CD4-positive, alpha-beta T cell treated with Interleukin-4 for 1 hour (primary cell): ENCODE measurements at places on chromosomes 1 and 21.

DNA sequence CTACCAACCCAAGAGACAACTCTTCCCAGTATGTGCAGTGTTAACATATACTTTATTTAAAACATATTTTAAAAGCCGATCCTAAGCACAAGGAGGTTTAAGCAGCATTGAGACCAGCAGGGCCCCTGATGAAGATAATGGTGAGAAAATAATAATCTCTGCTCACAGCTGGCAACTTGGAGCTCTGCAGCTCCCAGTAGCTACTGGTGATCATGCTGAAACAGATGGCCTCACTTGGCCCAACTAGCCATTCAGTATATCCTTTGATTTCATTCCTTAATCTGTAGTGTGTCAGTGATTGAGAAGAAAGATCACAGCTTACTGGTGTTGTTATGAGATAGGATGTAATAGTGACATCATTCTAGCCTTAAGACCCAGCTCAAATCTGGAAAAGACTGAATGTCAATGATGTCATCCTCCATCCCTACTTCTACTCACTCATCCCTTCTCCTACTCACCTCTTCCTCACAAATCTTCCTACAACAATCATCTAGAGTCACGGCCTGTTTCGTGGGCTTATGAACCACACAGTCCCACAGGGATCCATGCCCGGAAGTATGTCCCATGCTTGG lies 817.9 kb downstream of the PLA2G4A start:
- no peak for DNase-seq

DNA sequence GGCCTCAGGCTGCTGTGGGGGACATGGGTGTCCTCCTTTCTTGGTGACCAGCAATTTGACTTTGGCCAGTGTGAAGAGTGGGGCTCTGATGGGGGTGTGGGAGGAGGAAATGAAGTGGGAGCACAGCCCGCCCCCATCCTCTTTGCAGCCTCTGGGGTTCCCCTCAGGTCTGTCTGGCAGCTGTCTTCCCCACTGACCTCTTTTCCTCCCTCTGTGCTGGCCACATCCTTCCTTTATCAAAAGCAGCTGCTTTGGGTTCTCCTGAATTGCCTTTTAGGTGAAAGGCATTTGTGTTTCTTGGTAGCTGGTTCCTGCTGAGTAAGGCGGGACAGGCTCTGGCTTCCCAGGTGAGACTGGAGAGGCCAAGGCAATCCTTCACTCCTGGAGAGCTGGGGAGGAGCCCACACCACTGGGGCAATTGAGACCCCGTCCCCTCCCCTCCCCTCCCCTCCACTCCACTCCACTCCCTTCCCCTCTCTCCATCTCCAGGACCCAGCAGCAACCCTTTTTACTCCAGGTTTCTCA lies 24.9 kb downstream of the PCAT6 start:
- DNase-seq = peak; percentile 51

DNA sequence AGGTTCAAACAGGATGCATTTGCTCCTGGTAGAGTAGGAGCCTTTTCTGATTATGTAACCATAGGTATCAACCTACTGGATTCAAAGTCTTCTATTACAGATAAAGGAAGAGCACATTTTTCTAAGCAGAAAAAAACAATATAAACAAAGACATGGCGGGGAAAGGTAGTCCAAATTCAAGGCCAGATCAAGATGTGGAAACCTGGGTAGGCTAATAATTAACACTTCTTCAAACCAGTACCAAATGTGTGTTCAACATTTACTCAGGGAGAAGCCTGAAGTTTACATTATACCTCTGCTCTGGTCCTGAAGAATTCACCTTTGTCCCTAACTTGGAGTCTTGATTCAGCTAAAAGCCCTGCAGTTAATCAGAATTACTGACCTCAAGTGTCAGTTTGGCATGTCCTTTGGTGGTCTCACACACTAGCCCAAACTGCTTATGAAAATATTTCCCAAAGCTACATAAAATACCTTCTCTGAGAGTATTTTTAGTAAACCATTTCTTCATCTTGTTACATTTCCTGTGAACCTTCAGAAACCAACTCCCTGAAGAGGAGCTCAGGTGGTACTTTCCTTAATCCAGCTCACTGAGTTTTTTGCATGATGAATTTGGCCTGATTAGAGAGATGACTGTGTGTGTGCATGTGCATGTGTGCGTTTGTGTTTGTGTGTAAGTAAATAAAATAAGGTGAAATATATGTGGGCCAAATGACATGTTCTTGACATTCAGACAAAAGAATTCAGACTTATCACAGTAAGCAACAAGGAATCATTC lies 70.2 kb downstream of the TOR3A start:
- no peak for DNase-seq

DNA sequence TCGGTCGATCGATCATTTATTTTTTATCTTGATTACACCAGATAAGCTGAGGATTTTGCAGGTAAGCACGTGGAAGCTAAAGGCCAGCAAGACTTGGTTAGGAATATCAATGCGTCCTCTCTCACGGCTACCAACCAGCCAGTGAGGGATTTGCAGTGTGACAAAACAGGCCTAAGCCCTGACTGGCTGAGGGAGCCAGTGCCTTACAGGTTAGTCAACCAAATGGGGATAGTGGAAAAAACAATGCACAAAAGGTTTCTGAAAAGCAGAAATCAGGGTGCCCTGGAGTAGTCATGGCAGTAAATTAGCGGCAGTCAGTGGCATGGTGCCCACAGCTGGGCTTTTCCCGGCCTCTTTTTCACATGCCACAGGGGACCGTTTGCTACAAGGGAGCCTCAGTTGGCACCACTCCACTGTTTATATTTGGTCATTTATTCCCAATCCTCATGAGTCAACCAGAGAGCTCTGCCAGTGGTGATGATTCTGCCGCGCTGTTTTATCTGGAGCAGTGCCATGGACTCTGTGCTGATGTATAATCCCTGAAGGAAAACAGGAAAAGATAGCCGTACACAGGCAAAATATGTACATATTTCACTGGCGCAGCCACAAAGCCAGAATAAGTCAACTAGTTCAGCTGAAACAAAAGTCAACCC lies 167.6 kb downstream of the RHOU start:
- no peak for DNase-seq

DNA sequence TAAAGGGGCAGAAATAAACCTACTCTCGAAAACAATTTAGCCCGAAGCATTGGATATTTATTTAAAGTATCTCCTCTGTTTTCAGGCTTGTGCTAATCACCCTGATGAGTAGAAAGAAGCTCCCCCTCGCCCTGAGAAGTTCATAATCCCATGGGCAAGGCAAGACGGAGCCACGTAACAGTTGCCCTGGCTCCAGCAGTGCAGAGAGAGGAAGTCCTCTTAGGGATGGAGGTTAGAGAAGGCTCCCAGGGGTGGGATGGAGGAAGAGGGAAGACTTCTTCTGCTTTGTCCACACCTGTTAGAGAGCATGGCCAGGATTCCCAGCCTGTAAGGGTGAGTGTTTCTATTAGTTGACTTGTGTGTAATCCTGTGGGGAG lies 3.4 kb upstream of the GPR25 start:
- DNase-seq = no peak

DNA sequence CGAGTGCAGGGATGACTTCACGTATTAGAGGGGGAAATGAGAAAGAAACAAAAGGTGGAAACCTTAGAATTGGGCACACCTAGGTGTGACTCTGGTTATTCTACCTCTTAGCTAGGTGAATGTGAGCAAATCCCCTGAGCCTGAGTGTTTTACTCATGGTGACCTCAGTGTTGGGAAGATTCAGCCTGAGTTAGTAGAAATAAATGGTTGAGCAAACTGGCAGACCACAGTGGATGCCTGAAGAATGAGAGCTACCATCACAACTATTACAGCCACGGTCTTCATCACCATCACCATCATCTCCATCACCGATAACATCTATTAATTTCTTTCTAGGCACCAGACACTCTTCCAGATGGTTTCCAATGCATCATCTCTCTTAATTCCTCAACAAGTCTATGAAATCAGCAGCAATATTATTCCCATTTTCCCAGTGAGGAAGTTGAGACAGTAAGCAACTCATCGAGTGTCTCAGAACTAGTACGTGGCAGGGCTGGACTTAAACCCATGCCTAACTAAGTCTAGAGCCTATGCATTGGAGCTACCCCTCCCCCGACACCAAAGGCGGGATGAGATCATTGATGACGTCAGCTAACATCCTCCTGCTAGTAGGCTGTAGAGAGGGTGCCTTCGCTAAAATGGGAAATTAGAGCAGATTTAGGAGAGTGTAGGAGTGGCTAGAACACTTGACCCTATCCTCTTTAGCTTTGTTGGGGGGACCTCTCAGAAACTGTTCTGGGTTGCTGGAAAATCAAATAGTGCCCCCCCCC lies 7.9 kb upstream of the KAZN start:
- DNase-seq = no peak

GRCh38 chr1:171220581-171221054 lies 27.7 kb upstream of the FMO1 start:
- DNase-seq = no peak

DNA sequence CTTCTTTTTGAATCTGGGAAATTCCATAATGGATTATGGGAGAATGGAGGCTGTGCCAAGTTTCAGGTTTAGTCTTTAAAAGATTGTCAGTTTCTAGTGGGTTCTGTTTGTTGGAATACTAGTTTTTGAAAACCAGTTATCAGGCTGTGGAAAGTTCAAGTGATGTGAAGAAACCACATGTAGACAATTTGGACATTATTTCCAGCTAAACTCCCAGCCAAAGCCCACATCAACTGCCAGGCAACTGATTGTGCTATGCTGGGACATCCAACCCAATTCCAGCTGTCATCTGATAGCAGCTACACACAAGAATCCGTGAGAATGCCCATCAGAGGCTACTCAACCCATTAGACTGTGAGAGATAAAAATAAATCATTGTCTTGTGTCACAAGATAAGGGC lies 546.1 kb upstream of the ADAMTS5 start:
- no peak for DNase-seq

DNA sequence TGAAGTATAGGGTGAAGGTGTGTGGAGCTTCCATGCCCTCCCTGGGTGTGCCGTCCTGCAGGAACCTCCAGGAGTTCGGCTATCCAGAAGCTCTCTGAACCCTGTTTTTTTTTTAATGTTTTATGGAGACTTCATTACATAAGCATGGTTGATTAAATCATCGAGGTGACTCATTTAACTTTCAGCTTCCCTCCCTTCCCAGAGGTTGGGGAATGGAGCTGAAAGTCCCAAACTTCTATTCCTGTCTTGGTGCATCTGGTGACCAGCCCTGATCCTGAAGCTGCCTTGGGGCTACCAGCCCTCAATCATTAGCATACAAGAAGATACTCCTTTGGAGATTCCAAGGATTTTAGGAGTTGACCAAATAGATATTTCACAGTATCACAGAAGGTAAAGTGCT lies 9.5 kb downstream of the RRP15 start:
- no peak for DNase-seq

GRCh38 chr1:85550784-85551516 lies 29.6 kb upstream of the CCN1 start:
- DNase-seq = no peak

DNA sequence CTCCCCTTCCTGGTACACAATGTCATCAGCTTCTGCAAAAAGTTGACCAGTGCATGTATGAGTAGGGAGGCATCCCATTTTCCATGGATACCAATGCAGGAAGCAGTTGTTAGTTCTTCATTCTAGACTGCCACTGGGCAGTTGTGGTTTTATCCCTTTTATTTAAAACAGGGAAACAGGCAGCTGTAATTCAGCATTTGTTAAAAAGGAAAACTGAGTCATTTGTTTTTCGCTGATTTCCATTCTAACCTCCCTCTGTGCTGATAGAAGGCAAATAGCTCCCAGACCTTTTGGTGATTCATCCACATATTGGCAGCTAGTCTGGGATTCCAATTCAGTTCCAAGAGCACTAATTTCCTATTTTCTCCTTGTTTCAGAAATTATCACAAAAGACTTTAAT lies 21.1 kb upstream of the ABCA4 start:
- DNase-seq = no peak

DNA sequence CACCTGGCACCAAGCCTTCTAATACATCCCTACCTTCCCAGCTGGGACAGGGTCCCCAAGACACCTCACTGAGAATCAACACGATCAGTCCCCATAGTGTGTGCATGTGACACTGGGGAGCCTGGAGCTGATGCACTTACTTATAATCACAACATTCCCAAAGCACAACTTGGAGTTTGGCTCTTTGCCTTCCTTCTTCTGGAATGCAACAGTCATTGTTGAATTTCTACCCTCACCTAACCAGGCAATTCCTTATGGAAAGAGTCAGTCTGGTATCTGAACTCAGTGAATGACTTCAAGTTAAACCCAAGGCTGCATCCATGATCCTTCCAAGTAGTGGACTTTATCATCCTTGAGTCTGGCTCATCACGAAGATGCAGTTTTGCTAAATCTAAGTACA lies 86.1 kb downstream of the DSCAM start:
- no peak for DNase-seq

DNA sequence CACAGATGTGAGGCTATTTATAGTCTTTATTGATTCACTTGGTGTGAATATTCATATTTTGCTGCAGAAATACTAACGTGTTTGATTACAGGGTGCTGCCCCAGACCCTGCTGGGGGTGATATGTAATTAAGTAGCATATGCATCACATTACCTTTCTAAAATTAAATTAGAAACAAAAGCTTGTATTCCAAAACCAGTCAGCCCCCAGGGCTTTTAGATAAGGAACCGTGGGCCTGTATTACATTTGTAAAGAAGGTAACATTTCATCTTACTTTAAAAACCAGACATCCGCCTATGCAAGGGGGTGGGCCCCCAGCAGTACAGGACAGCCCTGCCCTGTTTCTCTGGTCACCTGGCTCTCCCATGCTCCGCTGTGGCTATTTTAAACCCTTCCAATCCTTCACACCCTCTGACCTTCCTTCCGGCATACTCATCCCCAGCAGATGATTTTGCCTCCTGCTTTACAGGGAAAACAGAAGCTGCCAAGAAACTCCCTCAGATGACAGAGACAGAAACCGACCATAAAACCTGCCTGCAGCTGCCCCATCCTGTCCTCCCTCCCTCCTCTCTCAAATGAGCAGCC lies 22.0 kb upstream of the KCNC4 start:
- no peak for DNase-seq

- DNase-seq = peak; percentile 32
These were observed 47.1 kb downstream of the TCP10L start for GRCh38 chr21:32538147-32538792.

DNA sequence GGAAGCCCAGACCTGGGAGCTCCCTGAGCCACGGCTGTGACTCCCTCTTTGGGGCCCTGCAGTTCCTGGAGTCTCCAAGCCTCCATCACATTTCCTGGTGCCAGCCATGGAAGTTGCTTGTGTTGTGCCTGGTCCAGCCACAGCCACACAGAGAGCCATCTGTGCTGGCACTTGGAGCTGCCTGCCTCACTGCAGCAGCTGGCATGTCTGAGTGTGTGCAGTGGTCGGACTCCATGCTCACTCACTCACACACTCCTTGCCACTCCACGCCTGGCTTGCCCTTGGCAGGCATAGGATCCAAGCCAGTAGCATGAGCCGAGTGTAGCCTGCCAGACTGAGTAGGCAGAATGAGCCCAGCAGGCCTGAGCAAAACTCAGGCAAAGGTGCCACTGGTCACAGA lies 516.3 kb upstream of the BEND5 start:
- DNase-seq = no peak

- no peak for DNase-seq
These were observed 73.7 kb downstream of the LAMC1 start for GRCh38 chr1:183096894-183097293.

GRCh38 chr1:203349773-203350524 lies 973 bp downstream of the FMOD start:
- DNase-seq = no peak
